OCI-M1 (cell line): ENCODE measurements at places on chromosomes 3 and 15.

DNA sequence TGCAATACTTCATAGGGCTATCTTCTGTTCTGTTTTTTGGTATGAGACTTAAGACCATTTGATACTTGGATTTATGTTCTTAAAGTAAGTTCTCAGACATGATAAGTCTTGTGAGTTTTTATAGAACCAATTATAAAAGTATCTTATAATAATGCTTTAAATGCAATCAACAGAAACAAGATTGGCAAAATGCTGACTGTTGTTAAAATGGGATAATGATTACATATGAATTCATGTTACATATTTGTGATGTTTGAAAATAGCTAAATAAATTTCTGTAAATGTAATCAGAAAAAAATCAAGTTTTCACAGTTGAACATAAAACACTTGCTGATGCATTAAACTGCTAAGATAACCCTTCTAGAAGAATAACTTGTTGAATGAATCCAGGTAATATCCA, 148.3 kb downstream of the PLCH1 start:
- no peak for DNase-seq

DNA sequence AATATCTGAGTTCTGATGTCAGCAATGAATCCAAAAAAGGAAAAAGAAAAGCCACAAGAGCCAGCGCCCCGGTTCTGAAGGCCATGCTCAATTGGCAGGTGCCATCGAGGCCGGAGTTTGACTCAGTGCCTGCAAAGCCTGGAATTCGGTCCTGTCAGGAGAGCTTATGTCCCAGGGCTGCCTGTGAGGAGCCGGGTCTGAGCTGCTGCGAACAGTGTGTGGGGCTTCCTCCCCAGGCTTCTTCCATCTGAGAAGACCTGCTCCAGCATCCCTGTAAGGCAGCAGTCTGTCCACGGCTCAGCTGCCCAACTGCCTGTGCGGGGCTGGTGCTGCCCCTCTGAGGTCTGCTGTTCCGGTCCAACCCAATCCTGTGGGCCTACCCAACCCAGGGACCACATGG, 46.1 kb downstream of the ROPN1B start:
- no peak for DNase-seq

DNA sequence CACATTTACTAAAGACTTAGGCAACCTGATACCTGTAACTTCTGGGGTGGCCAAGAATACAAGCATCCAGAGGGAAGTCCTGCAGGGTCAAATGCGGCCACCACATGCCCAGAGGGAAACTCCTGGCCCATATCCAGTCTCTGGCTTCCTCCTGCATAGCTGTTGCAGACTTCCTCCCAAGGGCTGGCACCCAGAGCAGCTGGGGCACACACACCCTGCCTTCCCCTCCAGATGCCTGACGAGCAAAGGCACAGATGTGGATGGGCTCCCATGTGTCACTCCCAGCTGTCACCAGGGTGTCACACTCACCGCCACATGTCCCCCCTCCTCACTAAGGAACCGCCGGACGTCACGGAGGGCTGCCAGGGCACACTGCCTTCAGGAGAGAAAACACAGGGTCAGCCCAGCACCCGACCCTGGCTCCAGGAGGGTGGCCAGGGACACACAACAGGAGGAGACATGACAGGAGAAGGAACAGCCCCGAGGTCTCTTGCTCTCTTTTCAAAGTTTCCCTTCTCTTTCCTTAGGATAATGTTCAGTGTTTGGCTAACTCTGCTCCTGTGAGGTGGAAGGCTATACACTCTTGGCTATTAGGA, 13.2 kb downstream of the PFKFB4 start:
- no peak for DNase-seq

GRCh38 chr3:119616056-119616455, 18.4 kb downstream of the PLA1A start:
- DNase-seq = no peak

- DNase-seq = no peak
Measured at GRCh38 chr15:45668386-45668785, 33.6 kb downstream of the SQOR start.

DNA sequence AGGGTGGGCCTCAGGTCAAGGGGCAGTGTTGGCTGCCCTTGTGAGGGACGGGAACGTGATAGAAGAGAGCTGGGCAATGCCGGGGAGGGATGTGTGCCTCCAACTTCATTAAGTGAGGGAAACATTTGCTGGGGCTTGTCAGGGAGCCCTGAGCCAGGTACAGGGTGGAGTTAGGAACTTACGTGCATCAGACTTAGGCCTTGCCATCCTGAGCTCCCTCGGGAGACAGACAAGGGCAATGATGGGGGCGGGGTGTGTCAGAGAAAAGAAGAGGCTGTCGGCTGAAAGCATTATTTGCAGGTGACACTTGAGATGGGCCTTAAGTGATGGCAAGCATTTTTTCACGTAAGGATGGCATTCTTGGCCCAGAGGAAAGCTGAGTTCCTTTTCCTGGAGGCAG, 1.6 kb downstream of the FAM131A start:
- no peak for DNase-seq

DNA sequence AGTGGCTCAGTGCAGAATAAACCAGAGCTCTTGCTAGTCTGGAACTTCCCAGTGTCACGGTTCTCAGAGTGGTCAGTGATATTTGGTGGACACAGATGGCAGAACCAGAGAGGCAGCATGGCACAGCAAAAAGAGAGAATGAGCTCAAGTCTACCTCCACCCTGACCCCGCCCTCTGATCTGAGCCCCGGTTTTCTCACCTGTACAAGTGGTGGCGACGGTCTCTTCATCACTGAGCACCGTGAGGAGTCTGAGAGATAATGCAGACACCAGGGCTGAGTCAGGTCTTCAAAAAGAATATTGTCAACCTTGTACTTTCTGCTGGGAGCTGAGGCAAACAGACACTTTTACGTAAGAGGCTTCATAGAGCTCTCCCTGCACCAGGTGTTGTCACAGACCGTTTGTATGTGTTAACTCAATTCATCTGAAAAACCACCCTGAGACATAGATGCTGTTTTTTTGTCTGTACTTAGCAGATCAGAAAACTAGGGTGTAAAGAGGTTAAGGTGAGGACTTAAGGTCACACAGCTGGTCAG, 13.2 kb downstream of the FGD5 start:
- DNase-seq = no peak

GRCh38 chr3:179166561-179167201, 18.5 kb downstream of the PIK3CA start:
- DNase-seq = no peak

GRCh38 chr3:62084558-62084957, 288.8 kb downstream of the FEZF2 start:
- no peak for DNase-seq

DNA sequence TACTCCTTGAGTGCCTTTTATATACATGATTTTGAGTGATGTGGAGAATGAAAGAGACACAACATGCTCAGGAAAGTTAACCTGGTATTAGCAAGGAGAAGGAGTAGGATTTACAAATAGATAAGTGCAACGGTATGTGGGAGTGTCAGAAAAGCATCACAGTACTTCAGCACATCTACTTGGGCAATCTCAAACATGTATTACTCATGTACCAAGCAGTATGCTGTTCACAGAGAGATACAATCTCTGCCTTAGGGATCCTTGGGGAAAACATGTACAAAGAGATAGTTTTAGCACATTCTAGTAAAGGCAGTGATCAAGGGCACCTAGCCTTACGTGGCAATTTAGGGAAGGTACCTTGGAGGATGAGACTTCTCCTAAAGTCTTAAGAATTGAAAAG, 146.5 kb downstream of the FILIP1L start:
- no peak for DNase-seq

- peak; percentile 86 for DNase-seq
Measured at GRCh38 chr15:40087991-40088928, 20.4 kb downstream of the BMF start.

DNA sequence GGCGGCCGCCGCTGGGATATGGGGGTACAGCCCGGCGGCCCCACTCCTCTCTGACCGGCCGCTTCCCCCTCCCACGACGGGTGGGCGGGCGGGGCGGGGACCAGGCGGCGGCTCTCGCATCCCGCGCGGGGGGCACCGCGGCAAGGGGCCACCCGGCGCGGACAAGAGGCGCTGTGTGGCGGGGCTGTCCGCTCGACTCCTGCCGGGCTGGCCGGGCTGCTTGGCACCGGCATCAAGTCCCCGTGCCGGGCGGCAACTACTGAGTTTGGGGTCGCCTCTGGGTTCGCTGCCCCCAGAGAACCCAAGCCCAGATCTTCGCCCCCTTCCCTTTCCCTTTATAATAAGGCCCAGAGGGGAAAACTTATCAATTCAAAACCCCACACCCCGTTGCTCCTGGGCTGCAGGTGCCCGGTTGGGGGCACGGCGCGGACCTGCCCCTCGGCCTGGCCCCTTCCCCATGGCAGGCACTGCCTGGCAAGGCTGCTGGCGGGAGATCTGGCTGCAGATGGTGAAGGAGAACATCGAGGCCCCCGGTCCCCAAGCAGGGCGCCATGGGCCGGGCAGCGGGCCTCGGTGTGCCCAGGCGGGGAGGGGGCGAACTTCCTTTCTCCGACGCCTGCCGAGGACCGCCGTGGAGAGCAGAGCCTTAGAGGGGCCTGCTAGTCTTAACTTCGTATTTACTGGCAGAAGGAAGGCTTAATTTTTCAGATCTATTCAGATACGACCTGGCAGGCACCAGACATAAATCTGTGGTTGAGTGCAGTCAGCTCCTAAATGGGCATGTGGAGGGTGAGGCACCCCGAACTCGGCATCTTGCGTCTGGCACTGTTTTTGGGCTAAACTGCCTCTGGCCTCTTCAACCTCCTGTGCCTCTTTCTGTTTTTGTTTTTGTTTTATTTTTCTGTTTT, 911 bp downstream of the APBA2 start:
- peak; percentile 9 for DNase-seq

GRCh38 chr3:72446218-72447058, 401.8 kb downstream of the SHQ1 start:
- peak; percentile 75 for DNase-seq

DNA sequence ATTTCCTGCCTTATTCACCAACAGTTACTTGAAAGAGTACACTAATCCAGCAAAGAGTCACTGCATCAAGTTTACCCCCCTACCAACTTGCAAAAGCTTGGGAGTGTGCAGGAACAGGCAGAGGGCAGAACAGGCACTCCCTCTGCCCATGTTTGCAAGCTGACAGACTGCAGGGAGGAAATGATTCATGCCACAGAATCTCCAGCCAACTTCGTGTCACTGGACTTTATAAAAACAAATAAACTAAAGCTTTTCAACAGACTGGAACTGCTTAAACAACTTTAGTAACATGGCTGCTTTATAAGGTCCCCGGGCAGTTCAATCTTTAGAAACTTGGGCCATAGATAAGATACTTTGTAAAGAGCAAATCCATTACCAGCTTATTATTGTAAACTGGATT, 129.5 kb downstream of the THRB start:
- DNase-seq = peak; percentile 53

DNA sequence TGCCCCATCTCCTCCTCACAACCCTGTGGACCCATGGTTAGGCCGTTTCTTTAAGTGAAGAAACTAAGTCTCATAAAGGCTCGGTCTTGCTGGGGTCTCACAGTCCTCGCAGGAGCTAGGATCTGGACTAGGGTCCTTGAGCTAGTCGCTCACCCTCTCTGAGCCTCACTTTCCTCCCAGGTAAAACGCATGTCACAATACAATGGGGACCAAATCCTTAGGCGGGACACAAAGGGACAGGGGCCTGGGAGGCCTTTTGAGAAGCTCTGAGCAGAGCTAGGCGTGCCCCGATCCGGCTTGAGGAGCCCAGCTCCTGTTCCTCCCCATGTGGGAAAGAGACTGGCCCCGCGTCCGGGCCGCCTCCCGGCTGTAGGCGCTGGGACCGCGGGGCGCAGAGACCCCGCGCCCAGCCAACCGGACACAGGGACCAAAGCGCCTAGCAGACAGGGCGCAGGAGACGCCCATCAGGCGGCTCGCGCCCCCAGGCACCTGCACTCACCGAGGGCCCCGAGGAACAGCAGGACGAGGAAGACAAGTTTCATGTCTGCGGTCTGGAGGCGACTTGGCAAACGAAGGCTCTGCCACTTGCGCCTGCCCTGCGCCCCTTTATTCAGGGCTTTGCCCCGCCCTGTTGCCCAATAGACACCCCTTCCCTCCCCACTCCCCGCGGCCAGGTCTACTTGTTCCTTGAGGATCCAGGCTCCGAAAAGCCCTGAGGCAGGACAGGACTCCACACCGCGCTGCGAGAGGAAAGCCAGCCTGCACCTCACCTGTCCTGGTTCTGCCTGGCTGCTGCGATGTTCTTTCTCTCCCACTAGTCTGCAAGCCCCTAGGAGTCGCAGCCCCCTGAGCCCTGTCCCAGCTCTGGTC, at the start of gene LTF:
LTF (minus strand) TSS at position 580 of the 870 bp plus-strand sequence; CDS start at position 542, 38 bp downstream.
- DNase-seq = no peak

DNA sequence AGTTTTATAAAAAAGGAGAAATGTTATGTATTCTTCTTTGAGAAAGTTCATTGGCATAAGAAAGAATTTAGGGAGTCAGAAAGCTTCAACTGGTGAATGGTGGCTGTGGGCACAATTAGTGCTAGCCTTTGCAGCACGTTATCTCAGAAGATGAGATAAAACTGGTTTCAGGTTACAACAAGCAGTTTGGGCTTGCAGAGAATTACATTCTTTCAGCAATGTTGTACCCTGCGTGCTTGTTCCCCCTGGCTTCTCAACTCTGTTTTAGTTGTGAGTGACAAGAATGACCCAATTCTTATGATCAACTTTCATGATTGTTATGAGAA, 31.6 kb upstream of the ACP3 start:
- peak; percentile 73 for DNase-seq

DNA sequence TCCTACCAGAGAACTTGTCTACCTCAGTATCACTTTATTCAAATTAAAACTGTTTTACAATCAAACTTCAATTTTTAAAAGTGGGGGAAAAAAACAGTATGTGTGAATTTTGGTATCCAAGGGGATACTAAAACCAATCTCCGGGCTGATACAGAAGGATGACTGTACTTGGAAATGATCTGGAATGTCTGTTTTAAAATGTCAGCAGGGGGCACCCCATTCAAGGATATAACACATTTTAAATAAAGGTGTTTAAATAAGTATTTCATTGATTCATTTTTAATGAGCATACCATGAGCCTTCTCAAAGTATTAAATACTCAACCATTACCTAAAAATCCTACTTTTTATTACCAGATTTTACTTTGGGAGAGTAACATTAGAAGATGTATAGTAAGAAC, 67.9 kb downstream of the ULK4 start:
- DNase-seq = peak; percentile 63

GRCh38 chr15:50906954-50907600, 1.4 kb upstream of the AP4E1 start:
- peak; percentile 42 for DNase-seq
